NCI-H526 (cell line): ENCODE measurements at places on chromosomes 11 and 22.

- no peak for DNase-seq
Measured at GRCh38 chr11:10686311-10686710, 7.2 kb downstream of the IRAG1 start.

DNA sequence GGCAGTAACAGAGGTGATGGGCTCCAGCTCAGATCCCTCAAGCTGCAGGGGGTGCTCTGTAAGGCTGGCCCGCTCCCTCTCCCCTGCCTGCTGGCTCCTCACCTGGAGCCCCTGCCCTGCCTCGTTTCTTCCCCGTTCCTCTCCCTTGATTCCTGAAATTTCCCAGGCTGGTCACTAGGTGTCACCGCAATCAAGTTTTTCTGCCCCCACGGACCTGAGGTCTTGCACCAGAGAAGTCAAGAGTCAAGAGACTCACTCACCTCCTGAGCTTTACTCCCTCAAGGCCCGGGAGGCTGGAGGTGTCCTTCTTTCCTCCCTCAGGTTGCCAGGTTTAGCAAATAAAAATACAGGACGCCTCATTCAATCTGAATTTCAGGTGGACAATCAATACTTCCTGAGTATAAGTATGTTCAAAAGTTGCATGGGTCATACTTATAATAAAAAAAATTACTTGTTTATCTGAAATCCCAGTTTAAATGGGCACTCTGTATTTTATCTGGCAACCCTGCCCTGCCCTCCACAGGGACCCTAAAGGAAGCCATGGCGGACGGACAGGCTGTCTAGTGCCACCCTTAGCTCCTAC is 69.2 kb downstream of the SCUBE1 start:
- DNase-seq = peak; percentile 58

DNA sequence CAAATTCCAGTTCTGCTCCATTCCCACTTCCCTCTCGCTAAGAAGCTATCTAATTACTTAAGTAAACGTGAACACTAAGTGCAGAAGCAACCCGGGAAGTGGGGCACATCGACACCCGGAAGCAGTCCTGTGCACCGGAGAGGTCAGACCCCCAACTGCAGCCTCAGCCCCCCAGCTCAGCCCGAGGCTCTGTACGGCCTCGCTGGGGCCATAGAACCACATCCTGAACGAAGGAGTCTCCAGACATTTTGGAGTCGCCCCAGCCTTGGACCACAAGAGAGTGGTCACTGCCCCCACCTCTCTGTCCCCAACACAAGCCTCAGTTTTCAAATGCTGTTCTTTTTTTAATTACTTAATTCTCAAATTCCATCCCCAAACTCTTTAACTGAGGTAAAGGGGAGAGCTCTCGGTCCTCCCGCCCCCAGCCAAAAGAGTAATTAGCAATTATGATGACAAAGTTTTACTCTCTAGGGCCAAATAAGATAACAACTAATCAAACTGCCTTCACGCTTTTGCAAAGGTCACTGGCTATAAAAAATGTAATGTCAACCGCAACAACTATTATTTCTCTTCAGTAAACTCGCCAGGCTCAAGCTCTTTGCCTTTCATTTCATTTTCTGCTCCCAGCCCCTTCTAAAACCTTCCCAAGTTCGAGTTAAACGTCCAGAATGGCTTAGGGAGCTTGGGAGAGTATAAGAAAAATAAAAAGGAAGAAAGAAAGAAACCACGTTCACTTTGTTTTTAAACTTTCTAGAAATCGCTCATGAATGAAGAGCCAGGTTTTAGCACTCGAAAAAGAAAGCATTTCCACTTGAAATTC is 2.2 kb downstream of the PAX6 start:
- DNase-seq = no peak

- DNase-seq = peak; percentile 93
Measured at GRCh38 chr11:10455637-10456487, 798 bp downstream of the AMPD3 start.

- no peak for DNase-seq
Measured at GRCh38 chr11:59999691-60000090, 17.3 kb upstream of the OOSP4B start.

GRCh38 chr11:108199446-108200321 is 22.8 kb downstream of the NPAT start:
- no peak for DNase-seq

- no peak for DNase-seq
Measured at GRCh38 chr11:20134991-20135736, 25.1 kb downstream of the DBX1 start.

- no peak for DNase-seq
Measured at GRCh38 chr22:48947636-48948035, 880.0 kb downstream of the BRD1 start.

GRCh38 chr11:64419818-64420485 is 61.0 kb downstream of the RPS6KA4 start:
- DNase-seq = no peak

GRCh38 chr22:40036591-40037225 is 42.0 kb downstream of the FAM83F start:
- DNase-seq = peak; percentile 28

DNA sequence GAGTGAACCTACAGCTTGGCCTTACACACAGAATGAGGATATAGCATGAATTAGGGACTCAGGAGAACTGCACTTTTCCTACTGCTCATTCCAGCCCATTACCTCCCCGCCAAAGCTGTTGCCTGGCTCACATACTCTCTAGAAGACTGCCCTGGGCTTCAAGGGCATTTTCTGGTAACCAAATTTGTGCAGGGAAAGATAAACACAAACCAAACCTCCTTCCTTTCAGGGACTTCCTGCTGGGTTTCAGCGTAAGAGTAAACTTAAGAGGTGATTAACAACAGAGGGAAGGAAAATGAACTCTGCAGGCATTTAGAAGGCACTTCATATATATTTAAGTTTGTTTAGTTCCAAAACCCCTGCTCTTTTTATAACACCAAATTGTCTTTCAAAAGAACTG is 194.9 kb downstream of the SWAP70 start:
- peak; percentile 73 for DNase-seq

DNA sequence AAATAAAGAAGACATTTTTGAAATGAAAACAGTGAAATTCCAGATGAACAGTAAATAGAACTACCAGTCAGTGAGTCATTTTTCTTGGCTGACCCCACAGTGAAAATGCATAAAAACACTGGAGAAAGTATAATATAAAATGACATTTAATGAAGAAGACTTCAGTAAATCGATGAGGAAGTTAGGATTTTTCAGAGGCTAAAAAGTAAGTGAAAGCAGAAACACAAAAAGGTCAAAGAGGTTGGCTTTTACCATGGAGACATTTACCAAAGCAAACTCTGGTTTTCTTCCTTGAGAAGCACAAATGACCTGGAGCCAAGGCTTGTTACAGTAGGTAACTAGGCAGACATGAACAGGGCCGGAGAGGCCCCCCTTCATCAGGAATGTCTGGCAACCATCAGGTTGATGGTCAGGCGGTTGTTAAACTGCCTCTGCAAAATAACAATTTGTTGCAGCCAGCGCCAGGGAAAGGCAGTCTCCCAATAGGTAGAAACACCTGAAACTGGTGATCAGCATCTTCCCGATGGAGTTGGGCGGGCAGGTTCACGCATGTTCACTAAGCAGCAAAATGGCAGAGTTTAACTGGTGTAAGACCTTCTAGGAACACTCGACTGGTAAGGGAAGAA is 16.7 kb upstream of the TMEM123 start:
- DNase-seq = no peak

- peak; percentile 18 for DNase-seq
Measured at GRCh38 chr11:73969991-73970800, 12.4 kb downstream of the UCP2 start.
